ENCODE measurements at places on chromosomes 13 and 19.

DNA sequence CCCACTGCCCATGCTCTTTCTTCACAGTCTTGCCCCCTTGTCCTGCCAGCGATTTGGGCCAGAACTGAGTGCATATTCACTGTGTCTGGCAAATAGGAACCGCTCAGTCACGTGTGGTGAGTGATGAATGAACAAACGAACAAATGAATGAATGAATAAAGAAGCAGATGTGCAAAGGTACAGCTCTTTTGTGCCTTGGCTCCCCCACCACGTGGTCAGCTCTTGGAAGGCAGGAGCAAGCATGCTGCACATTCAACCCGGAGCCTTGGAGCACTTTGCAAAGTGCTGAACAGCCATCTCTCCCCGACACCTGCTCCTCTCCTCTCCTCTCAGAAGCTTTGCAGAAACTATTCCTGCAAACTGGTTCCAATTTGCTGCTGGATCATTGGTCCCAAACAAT, 52.4 kb downstream of the LATS2 start:
- DNase-seq, result no peak

DNA sequence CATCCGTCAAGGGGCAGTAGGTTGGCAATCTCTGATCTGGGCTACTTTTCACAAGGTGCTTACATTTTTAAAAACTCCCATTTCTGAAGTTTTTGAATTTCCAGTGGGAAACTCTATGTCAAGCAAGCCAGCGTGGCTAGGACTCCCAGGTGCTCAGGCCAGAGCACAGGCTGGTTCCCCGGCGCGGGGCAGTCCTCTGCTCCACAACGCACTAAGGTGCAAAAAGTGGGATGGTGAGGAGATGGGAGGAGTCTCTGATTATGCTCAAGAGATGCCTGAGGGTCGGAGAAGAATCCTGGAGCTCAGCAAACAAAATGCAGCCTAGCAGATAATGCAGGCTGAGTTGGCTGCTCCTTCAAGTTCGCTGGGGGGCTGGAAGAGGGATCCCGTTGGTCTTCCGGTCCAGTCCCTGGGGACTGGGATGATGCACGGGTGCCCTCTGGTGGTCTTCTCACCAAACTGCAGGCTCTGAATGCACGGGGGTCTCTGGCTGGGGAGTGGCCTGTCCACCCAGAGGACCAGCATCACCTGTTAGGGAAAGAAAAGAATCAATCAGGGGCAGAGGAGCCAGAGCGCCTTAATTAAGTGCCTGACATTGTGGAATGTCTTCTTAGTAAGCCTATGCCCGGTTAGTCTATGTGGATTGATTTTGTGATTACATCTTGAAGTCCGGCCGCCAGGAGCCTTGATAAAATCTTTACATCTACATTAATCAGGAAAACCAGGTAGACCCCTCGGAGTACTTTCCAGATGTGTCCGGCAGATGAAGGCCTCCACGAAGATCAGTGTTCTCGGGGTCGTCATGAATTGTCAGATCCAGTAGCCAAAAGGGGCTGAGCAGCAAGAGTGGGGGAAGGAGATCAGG, 244.4 kb upstream of the MAB21L1 start:
- no peak for DNase-seq

DNA sequence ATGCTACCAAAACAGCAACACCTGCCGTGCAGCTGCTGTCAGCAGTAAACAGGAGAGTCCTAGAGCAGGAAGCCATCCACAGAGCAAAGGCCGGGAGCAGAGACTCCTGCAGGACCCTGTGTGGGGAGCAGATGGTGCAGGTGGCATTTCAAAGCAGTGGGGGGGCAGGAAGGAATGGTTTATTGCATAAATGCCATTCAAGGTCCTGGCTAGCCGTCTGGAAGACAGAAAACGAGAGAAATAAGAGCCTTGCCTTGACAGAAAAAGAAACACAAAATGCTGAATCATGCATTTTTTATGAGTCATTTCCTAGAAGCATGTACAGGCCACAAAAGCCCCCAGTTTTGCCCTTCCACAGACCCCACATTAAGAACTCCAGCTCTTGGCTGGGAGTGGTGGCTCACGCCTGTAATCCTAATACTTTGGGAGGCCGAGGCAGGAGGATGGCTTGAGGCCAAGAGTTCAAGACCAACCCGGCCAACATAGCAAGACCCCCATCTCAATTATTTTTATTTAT, 5.4 kb downstream of the RSPH6A start:
- DNase-seq, result no peak

- DNase-seq, result no peak
Measured at GRCh38 chr13:46962281-46962941, 65.6 kb upstream of the HTR2A start.

- no peak for DNase-seq
Measured at GRCh38 chr19:49616532-49616931, 23.4 kb downstream of the RRAS start.

- no peak for DNase-seq
Measured at GRCh38 chr13:36193151-36193855, 21.1 kb downstream of the SOHLH2 start.

GRCh38 chr13:37835392-37835791, 34.2 kb downstream of the TRPC4 start:
- no peak for DNase-seq

DNA sequence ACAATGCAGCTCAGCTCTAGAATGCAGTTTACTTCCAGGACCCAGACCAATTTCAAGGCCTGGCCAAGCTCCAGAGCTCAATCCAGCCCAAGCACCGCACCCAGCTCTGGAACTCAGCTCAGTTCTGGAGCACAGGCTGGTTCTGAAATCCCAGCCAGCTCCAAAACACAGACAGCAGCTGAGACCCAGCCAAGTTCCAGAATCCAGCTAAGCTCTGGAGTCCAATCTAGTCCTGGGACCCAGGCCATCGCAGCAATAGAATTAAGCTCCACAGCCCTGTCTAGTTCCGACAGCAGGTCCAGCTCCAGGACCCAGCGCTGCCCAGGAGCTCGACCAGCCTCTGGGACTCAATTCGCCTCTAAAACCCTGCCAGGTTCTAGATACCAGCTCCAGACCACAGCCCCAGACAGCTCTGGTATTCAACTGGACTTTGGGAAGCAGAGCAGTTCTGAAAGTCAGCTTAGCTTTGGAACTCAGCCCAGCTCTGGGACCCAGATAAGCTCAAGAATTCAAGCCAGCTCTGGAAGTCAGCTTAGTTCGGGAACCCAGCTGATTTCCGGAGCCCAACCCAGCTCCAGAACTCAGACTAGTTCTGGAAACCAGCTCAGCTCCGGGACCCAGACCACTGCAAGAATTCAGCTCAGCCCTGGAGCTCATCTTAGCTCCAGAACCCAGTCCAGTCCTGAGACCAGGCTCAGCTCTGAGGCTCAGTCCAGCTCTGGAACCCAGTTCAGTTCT, 6.8 kb downstream of the GIPC3 start:
- DNase-seq, result no peak

- no peak for DNase-seq
Measured at GRCh38 chr13:30731361-30732045, 3.8 kb upstream of the ALOX5AP start.

DNA sequence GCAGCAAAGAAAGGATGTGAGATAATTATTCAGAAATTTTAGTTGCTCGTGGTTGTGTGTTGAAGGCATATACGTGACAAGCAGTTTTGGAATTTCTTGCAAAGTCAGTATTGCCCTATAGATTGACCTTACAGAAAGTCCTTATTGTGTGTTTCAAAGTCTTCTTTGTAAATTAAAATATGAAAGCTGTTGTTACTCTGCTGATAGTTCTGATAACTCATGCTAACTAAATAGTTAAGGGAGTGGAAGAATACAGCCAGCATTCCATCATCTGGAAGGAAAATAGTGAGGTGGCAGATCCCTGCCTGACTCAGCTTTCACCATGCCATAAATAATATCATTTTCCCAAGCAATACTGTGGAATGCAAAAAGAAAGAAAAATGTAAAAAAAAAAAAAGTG, 27.2 kb downstream of the WASF3 start:
- DNase-seq, result no peak

DNA sequence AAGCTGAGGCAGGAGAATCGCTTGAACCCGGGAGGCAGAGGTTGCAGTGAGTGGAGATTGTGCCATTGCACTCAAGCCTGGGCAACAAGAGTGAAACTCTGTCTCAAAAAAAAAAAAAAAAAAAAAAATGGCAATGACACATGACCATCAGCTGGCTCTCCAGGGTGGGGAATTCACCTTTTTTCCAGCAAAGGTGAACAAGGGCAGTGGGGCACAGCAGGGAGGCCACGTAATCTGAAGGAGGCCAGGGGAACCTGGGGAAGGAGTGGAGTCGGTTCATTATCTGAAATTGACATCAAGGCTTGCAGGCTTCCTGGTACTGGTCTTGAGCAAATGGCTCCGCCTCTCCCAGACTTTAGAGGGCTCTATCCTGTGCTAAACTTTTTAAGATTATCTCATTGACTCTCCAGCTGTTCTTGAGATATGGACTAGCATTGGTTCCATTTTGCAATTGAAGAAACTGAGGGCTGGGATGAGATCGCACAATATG, 28.1 kb downstream of the KEAP1 start:
- no peak for DNase-seq

- no peak for DNase-seq
Measured at GRCh38 chr13:73593199-73593765, 534.5 kb downstream of the KLF5 start.

DNA sequence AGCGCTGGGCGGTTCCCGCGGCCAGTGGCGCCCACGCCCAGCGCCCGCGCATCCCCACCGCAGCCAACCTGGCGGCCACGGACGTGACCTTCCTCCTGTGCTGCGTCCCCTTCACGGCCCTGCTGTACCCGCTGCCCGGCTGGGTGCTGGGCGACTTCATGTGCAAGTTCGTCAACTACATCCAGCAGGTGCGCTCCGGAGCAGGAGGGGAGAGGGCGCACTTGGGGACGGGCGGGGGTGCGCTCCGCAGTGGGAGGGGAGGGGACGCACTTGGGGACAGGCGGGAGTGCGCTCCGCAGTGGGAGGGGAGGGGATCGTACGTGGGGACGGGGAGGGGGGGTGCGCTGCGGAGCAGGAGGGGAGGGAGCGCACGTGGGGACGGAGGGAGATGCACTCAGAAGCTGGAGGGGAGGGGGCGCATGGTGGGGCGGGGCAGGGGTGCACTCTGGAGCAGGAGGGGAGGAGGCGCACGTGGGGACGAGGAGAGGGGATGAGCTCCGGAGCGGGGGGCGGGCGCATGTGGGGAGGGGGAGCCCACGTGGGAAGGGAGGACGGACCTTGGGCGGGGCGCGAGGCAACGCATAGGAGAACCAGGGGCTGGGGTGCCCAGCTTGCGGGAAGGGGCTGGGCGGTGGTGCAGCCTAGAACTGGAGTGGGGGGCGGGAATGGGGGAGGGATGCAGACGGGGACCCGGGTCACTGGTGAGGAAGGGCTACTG, 1.5 kb downstream of the KISS1R start:
- DNase-seq, result no peak

- DNase-seq, result no peak
Measured at GRCh38 chr13:70051531-70051930, 56.1 kb upstream of the ATXN8OS start.

- no peak for DNase-seq
Measured at GRCh38 chr13:46926916-46927590, 30.2 kb upstream of the HTR2A start.

GRCh38 chr19:5897189-5897969, 6.2 kb downstream of the NDUFA11 start:
- DNase-seq, result no peak

GRCh38 chr19:57786906-57787305, 17.4 kb downstream of the ZNF586 start:
- DNase-seq, result no peak

- peak; percentile 36 for DNase-seq
Measured at GRCh38 chr19:2888731-2889224, 11.9 kb upstream of the ZNF57 start.

DNA sequence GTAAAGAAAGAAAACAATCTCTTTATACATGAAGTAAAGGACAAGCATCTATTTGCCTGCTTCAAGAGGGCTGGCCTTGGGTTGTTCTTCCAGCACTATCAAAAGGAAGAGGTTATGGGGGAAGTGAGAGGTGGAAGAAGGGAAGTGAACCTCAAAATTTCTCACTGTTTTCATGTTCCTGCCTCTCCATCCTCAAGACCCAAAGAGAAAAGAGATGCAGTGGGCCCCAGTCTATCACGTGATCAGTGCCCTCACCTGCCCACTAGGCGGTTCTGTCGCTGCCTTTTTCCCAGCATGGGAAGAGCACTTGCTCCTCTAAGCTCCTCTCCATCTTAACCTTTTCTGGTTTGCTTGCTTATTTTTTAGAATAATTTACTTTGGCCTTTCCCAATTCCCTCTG, 6.2 kb upstream of the USP12 start:
- no peak for DNase-seq

DNA sequence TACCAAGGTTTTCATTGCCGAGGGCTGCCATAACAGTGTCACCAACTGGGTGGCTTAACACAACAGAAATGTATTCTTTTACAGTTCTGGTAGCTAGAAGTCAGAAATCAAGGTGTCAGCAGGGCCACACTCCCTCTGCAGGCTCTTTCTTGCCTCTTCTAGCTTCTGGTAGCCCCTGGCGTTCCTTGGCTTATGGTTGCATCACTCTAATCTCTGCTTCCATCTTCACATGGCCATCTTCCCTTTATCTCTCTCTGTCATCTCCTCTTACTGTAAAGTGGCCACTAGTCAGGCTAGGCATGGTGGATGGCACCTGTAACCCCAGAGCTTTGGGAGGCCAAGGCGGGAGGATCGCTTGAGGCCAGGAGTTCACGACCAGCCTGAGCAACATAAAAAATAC, 38.0 kb upstream of the MRI1 start:
- DNase-seq, result no peak

GRCh38 chr13:33639626-33640080, 178.3 kb upstream of the RFC3 start:
- no peak for DNase-seq

GRCh38 chr19:42251572-42252358, 3.2 kb downstream of the ERF start:
- DNase-seq, result no peak

DNA sequence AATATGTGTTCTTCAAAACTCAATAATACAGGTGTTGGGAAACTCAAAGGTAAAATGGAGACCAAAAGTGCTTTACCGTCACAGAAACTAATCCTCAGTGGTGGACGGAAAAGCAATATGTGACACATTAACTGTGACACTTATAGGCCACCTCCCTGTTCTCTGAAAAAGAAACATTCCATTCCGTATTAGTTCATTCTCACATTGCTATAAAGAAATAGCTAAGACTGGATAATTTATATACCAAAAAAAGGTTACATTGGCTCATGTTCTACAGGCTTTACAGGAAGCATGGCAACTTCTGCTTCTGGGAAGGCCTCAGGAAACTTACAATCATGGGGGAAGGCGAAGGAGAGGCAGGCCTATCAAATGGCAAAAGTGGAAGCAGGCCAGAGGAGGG, 435.3 kb upstream of the HTR2A start:
- no peak for DNase-seq

- no peak for DNase-seq
Measured at GRCh38 chr19:41882568-41883462, at the start of gene ARHGEF1. Gene ARHGEF1, plus strand, starts transcription at chr19:41883184. Its CDS starts 4,899 bp downstream, at chr19:41888083.

Measured in activated CD4-positive, CD25-positive, alpha-beta regulatory T cell (primary cell).